ENCODE measurements at places on chromosomes 7 and 10. TPM values are rescaled to one million over a fixed set of nuclear protein-coding genes. Genes with fewer than 3 reads are reported as not detected.

FBXL13 gene
- 0.34 TPM for total RNA-seq

PPP1R17 gene
- total RNA-seq: not detected

HOXA7 gene
- total RNA-seq: not detected

NRP1 gene
- 15.0 TPM for total RNA-seq

CNPY1 gene
- not detected for total RNA-seq

CAMK2B gene
- total RNA-seq: not detected

C10orf53 gene
- total RNA-seq: not detected

HTR5A gene
- total RNA-seq: not detected

GATAD1 gene
- 19.5 TPM for total RNA-seq

TSC22D4 gene
- total RNA-seq: 22.6 TPM

PLA2G12B gene
- not detected for total RNA-seq

CCNY gene
- 59.4 TPM for total RNA-seq

PON1 gene
- not detected for total RNA-seq

POLR2J gene
- total RNA-seq: 37.6 TPM

TSPAN15 gene
- 4.4 TPM for total RNA-seq

PTER gene
- total RNA-seq: 16.4 TPM

FGFBP3 gene
- total RNA-seq: 0.34 TPM

PILRB gene
- 2.7 TPM for total RNA-seq

MOGAT3 gene
- not detected for total RNA-seq

SMC3 gene
- 32.5 TPM for total RNA-seq

CCSER2 gene
- 47.0 TPM for total RNA-seq

SLC18A2 gene
- not detected for total RNA-seq

DNTT gene
- total RNA-seq: not detected

FAM241B gene
- 4.1 TPM for total RNA-seq

MMRN2 gene
- total RNA-seq: 0.21 TPM

GPR85 gene
- 3.6 TPM for total RNA-seq

WDFY4 gene
- under 0.01 TPM for total RNA-seq

TMEM270 gene
- total RNA-seq: not detected

NPTX2 gene
- under 0.01 TPM for total RNA-seq

C7orf33 gene
- not detected for total RNA-seq

MMD2 gene
- not detected for total RNA-seq

AKR1B15 gene
- 0.34 TPM for total RNA-seq

FAM237B gene
- total RNA-seq: not detected

ADCY1 gene
- 0.68 TPM for total RNA-seq

FXYD4 gene
- not detected for total RNA-seq

NYAP1 gene
- 0.64 TPM for total RNA-seq

HMX3 gene
- total RNA-seq: 0.07 TPM

ACSL5 gene
- total RNA-seq: not detected

GPNMB gene
- 83.7 TPM for total RNA-seq

STEAP1B gene
- 5.5 TPM for total RNA-seq

ST8SIA6 gene
- total RNA-seq: 0.85 TPM

UROS gene
- total RNA-seq: 18.8 TPM

SUN3 gene
- 1.4 TPM for total RNA-seq

WNT8B gene
- not detected for total RNA-seq

MKRN1 gene
- total RNA-seq: 89.5 TPM

RSPH10B gene
- not detected for total RNA-seq

KCNH2 gene
- under 0.01 TPM for total RNA-seq

AKR1D1 gene
- total RNA-seq: not detected

PLPP4 gene
- 0.34 TPM for total RNA-seq

PSTK gene
- 7.5 TPM for total RNA-seq

ASZ1 gene
- not detected for total RNA-seq

TMEM140 gene
- 1.8 TPM for total RNA-seq

MSMB gene
- total RNA-seq: 0.34 TPM

SCD gene
- total RNA-seq: 258 TPM

Data from nasal cavity respiratory epithelium epithelial cell of viscerocranial mucosa (primary cell).